ENCODE measurements at places on chromosomes 11 and 22.

GRCh38 chr11:72848846-72849466 is 34.7 kb downstream of the ATG16L2 start:
- DNase-seq = no peak

GRCh38 chr11:1564535-1565172 is 7.4 kb downstream of the DUSP8 start:
- DNase-seq = no peak

- no peak for DNase-seq
Observed at GRCh38 chr22:44719586-44720368, 17.8 kb downstream of the PRR5 start.

DNA sequence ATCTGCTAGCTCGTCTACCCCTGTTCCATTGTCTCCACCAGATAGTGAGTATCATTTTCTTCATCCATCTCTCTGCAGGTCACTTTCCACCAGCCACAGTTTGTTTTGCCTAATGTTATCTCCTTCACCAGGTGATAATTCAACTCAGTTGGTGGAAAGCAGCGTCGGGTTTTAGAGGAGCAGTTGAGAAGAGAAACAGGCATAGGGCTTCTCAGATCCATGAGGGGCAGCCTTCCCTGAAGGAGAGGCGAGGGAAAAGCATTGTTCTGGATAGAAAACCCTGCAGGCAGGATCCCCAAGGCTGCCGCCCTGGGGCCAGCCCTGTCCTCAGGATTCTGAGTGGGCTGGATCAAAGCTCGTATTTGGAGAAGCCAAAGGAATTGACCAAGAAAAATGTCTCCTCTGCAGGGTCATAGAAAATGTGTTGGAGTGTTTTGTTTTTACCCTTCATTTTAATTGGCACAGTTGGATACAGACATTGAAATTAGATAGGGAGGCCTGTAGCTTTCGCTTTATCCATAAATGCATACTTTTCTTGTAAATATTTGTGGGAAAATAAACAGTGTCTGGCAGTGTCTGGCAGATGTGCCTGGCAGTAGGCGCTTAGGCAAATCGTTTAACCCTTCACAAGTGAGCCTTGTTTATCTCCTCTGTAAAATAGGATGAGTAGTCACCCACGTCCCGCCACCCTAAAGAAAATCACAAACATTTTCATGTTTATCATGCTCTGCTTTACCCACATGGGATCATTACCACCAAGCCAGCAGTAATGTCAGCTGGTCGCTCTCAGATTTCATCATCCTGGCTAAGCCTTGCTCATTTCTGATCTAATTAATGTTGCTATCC is 73.4 kb upstream of the TTC12 start:
- DNase-seq = no peak

GRCh38 chr11:4508886-4509285 is 26.4 kb downstream of the OR52K1 start:
- no peak for DNase-seq

DNA sequence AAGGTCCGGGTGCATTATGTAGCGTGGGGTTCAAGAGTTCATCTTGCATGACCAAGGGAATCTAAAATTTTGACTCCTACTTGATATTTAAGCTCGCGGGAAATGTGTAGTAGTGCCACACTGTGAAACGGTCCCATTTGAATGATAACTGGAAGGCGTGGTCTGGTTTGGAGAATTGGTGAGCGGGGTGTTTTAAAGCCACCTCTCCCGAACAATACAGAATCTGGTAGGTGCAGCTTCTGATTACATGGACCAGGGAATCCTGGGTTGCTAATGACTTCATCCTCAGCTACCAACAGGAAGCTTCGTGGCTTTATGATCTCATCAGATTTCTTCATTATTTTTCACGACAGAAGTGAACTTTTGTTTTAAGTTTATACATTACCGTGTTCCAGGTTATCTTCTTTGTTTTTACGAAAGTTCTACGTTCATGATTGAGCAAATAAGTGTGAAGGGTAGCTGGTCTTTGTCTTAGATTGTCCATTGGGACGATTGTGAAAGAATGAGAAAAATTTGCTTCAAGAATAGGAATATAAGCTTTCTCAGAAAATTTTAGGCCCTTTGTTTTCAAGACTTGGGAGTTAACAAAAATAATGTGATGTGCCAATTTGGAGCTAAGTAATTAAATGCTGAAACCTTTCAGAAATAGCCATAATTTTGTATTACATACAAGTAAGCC is 1.7 kb downstream of the QSER1 start:
- no peak for DNase-seq

DNA sequence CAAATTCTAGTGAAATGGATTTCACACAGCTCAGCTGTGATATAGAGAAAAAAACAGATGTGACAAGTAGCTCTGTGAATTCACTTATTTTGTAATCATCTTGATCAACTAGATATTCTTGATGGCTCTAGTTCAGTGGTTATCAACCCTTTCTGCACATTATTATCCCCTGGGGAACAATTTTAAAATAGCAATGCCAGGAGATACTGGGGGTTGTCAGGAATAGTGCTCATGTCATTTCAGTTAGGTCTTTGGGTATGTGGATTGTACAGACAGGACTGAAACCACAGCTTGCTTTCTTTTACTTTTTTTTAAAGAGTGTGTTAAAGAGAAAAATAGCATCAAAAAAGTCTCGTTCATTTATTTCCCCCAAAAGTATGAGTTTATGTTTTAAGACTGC is 269.0 kb upstream of the PDGFD start:
- no peak for DNase-seq

DNA sequence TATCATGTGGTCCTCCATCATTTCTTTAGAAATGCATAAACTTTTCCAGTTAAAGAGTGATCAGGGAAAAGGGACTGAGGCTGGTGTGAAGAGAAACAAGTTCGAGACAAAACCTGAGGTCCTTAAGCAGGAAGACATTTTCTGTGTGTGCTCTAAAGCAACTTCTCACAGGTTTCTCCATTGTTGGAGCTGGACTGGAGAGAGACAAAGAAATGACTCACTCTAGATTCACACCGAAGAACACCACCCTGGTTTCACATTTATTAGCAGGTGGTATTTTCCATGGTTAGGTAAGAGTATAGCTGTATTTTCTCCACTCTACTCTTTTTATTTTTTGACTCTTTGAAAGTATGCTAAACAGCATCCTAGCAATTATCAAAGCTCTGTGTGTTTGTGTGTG is 736.4 kb downstream of the KCNA4 start:
- no peak for DNase-seq

DNA sequence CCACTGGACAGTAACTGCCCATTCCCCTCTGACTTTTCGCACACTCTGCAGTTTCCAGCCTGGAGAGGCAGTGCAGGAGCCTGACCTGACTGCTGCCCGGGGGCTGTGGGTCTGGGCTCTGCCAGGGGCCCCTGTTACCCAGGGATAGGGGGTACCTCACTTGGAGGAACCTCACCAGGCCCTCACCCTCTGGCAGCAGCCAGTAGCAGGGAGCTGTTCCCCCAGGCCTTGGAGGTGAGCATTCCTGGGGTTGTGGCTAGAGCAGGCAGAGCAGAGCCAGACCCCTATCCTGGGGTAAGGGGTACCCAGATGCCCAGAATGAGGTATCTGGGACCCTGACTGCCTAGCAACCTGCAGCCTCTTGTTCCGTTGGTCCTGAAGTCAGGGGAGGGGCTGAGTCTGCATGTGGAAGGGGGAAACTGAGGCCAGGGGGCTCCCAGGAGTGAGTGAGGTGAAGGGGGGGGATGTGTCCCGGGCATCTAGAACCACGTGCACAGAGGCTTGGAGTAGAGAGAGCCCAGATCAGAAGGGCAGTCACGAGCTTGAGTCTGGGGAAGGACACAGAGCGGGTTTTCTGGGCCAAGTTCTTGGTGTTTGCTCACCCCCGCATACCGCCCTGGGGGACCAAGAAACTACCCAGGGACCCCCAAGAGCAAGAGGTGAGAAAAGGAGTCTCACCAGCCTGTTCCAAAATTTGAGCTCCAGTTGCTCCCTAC is 43.9 kb upstream of the ACCSL start:
- peak; percentile 4 for DNase-seq

DNA sequence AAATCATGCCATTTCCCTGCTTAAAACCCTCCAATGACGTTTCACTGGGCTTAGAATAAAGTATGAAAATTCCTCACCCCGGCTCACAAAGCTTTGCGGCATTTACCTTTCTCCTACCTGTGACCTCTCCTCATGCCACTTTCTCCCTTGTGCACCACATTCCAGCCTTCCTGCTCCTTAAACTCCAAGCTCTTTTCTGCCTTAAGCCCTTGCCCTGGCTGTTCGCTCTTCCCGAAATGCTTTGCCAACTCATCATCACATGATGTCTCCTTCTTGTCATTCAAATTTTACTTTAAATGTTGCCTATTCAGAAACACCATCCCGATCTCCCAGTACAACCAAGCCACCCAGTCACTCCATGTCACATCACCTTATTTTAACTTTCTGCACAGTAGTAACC is 2.0 kb downstream of the PLEKHA7 start:
- DNase-seq = no peak

- DNase-seq = no peak
Observed at GRCh38 chr11:9002920-9003572, 755 bp downstream of the NRIP3 start.

GRCh38 chr11:44709281-44709562 is 17.5 kb upstream of the TSPAN18 start:
- no peak for DNase-seq

GRCh38 chr11:16357775-16358174 is 1.4 kb upstream of the SOX6 start:
- no peak for DNase-seq

- peak; percentile 33 for DNase-seq
Observed at GRCh38 chr22:49734882-49735281, 92.8 kb downstream of the BRD1 start.

GRCh38 chr11:77619576-77620198 is 17.9 kb downstream of the CLNS1A start:
- DNase-seq = no peak

DNA sequence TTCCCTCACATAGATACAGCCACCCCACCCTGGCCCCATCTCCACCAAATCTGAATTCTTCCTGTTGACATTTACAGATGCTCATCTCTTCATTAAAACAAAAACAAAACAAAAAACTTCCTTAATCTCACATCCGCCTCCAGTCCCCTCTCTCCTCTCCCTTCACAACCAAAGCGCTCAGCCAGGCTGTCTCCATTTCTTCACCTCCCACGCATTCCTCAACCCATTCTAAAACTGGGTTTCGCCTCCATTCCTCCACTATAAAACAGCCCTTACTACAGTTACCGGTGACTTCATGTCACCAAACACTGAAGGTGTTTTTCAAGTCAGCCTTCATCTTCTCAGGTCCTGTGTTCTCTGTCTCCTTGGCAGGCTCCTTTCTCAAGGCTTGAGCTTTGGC is 9.6 kb downstream of the BACE1-AS start:
- no peak for DNase-seq

- no peak for DNase-seq
Observed at GRCh38 chr22:30004694-30005093, 75.6 kb upstream of the HORMAD2 start.

DNA sequence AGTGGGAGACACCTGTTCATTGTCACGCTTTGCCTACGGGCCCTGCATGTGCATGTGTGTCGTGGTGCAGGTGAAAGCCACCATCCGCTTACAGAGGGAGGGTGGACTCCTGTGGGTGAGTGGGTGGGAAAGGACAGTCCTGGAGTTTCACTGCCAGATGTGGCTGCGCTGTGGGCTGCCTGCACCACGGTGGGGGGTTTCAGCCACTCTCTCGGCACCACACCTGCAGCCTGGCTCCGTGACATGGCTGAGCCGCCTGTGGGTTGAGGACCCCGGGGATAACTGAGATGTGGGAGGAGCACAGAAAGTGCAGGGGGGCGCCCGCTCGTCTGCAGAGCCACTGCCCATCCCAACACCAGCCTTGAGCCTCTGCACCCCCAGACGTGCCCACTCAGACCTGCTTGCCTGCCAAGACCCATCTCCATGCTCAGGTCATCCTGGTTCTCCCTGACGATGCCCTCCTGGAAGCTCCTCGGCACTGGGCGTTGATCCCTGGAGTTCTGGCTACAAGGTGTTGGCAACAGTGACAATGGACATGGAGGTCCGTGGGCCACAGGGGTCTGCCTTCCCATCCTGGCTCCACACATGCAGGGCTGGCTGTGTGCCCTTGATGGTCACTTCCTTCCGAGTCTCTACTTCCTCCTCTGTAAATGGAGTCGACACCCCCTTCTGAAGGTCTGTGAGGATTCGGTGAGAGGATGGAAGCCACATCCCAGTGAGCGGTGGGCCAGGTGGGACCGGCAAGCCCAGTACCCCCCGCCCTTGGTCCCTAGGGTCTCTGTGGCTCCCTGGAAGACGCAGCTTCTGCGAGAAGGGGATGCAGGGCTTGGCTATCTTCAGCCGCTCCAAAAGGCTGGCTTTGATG is 1007.0 kb downstream of the BRD1 start:
- no peak for DNase-seq

DNA sequence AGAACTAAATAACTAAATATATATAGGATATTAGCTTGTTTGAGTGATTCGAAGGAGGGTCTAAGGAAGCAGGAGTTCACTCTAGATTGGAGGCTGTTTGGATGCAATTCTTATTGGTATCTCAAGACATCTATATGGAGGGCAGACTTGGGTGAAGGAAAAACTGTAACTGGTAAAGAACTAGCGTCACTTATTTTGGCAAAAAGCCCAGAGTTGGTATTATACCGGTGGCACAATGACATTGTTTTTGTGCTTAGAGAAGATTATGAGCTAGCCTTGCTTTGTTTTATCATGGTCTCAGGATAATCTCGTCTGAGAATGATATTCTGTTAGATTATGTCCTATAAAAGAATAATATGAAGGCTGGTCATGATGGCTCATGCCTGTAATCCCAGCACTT is 6.0 kb upstream of the SLC35F2 start:
- no peak for DNase-seq

DNA sequence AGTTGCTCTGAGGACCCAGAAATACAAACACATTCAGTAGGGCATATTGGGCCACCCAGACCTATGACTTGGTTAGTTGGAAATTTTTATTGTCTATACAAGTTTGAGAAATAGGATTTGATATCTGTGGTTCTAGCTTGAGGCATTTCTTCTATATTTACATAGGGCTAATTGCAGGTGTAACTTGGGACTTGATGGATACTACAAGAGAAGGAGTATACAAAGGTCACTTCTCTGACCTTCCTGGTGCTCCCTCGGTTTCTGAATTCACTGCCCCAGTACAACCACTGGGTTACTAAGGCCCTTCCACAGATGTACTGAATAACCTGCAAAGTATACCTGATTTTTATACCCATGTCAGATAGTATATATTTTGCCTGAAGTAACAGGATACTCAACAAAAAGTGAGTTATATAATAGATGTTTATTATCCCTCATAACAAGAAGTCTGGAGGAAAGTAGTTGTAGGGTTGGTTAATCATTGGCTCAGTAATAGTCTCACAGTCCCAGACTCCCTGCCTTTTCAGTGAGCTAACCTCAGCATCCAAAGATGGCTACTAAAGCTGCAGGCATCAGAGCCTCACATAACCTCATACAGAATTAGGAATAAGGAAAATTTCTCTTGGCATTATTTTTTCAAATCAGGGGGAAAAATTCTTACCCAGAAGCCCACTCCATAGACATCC is 8.8 kb upstream of the PGR start:
- no peak for DNase-seq

DNA sequence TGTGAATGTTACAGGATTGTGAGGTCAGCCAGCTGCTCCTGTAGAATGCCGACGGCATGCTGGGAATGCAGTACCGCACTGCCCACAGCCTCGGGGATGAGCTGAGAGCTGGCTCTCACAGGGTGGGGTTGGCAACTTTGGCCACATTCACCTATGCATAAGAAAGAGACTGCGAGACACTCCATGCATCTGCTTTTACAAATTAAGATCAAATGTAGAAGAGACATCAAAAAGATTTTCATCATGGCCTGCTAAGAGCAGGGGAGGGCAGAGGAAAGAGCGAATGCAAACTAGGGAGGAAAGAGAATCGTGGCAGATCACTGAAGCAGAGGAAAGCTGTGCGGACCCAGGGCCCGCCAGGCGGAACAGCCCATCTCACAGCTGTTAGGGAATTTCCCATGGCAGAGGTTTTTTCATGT is 49.8 kb upstream of the SPATA19 start:
- no peak for DNase-seq

Data from activated CD8-positive, alpha-beta memory T cell treated with anti-CD3 and anti-CD28 coated beads, Interleukin-2, amount 50 U/mL, for 48 hours (primary cell).